Nephron progenitor cell (in vitro differentiated cells): ENCODE measurements at places on chromosomes 12 and 14.
A peak's percentile ranks its signal among the peaks of the same experiment; 100 is the strongest.

DNA sequence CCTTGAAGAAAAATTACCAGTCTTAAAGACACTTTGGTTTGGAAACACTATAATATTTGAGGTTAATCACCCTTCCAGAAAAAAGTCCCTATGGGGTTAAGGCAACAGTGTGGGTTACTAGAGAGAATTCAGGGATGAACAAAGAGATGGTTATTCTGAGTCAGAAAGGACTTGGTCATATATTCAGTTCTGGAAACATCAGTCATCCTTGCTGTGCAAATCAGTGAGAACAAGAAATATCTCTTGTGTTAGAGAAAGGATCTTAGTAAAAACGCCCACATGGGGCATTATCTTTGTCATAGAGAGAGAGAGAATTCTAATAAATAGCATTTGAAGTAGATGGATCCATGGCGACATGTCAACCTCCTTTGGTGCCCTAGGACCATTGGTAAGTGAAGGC, 59.4 kb upstream of the E2F7 start:
- DNase-seq, result no peak

GRCh38 chr12:129903092-129903945, 506 bp downstream of the TMEM132D start:
- DNase-seq, result peak; percentile 45

- DNase-seq, result no peak
Measured at GRCh38 chr12:48512855-48513254, 12.6 kb upstream of the OR8S1 start.

GRCh38 chr12:3527181-3527580, 36.2 kb downstream of the PRMT8 start:
- DNase-seq, result no peak

GRCh38 chr12:560691-561390, 101.1 kb downstream of the B4GALNT3 start:
- DNase-seq, result no peak

GRCh38 chr14:53408175-53408879, 255.2 kb upstream of the DDHD1 start:
- DNase-seq, result no peak

GRCh38 chr12:104183443-104183842, 32.1 kb upstream of the TXNRD1 start:
- DNase-seq, result no peak
